AG04450 (cell line): ENCODE measurements at places on chromosomes 7 and 10. TPM values are rescaled to one million over a fixed set of nuclear protein-coding genes. Genes with fewer than 3 reads are reported as not detected.

The PPP1R9A gene
- polyA plus RNA-seq: 0.02 TPM in 1 of 2 replicates, not detected in the other

The ANLN gene
- polyA plus RNA-seq: 34.0 and 46.6 TPM in 2 replicates

GRCh38 chr7:72405418-72405817 is 6.7 kb downstream of the CALN1 start:
- no peak for DNase-seq

DNA sequence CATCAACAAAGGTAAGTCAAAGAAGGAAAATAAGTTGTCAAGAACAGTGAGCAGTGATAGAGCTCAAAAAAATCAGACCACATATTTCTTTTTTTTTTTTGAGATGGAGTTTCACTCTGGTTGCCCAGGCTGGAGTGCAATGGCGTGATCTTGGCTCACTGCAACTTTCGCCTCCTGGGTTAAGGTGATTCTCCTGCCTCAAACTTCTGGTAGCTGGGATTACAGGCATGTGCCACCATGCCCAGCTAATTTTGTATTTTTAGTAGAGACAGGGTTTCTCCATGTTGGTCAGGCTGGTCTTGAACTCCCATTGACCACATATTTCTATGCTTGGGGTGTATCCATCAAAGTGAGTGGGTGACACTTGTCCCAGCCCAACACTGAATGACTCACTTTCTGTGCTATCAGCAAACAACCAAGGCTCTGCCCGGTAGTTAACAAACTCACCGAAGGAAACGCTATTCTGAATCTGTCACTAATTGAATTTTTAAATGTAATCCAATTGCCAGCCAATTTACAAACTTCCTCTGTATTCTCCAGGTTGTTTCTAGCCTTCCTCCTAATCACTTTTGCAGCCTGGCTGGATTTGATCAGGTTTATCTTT is 19.6 kb upstream of the SMNDC1 start:
- no peak for DNase-seq

DNA sequence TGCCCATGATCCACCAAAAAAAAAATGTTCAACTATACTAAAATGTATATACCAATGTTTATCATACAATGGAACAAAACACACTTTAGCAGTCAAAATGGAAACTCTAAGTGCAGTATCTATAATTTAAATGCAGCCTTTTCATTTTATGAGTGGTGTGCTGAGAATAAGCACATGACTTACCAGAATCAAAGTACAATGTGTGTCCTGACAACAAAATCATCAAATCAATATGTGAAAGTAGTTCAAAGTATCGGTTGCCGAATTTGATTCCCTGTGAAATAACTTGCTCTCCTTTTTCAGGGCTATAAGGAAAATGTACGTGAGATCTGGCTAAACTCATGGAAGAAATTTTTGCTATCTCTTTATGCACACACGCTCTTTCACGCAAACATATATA is 16.9 kb upstream of the KIF5B start:
- DNase-seq: no peak

- DNase-seq: no peak
Measured at GRCh38 chr7:158263110-158263963, 324.3 kb downstream of the PTPRN2 start.
